ENCODE measurements at places on chromosomes 2 and 18. TPM values are rescaled to one million over a fixed set of nuclear protein-coding genes. Genes with fewer than 3 reads are reported as not detected.

- H3K27ac ChIP-seq, result peak overlapping the region; percentile 14
- H3K36me3 ChIP-seq, result peaks cover 65% of the 10 kb centered on the region
- H3K4me3 ChIP-seq, result no peak overlapping the region
Measured at GRCh38 chr2:201267278-201268030, 7.1 kb downstream of the CASP8 start.

DNA sequence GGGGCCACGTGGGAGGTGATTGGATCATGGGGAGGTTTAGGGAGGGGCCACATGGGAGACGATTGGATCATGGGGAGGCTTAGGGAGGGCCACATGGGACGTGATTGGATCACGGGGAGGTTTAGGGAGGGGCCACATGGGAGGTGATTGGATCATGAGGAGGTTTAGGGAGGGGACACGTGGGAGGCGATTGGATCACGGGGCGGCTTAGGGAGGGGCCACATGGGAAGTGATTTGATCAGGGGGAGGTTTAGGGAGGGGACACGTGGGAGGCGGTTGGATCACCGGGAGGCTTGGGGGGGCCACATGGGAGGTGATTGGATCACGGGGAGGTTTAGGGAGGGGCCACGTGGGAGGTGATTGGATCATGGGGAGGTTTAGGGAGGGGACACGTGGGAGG, 22.5 kb upstream of the SALL3 start:
- H3K4me3 ChIP-seq, result no peak overlapping the region
- no peak overlapping the region for H3K27ac ChIP-seq
- no peaks in the 10 kb centered on the region for H3K4me1 ChIP-seq
- H3K36me3 ChIP-seq, result no peaks in the 10 kb centered on the region

- H3K27me3 ChIP-seq, result no peaks in the 10 kb centered on the region
- no peak overlapping the region for H3K27ac ChIP-seq
- H3K4me1 ChIP-seq, result no peaks in the 10 kb centered on the region
- H3K4me3 ChIP-seq, result no peak overlapping the region
- no peaks in the 10 kb centered on the region for H3K36me3 ChIP-seq
Measured at GRCh38 chr2:166334805-166335204, 40.9 kb downstream of the SCN9A start.

The PXDN gene
- total RNA-seq, result 0.26 TPM

The CCBE1 gene
- total RNA-seq, result not detected

The MPHOSPH10 gene
- 40.1 TPM for total RNA-seq
